ENCODE measurements at places on chromosomes 2 and 18. TPM values are rescaled to one million over a fixed set of nuclear protein-coding genes. Genes with fewer than 3 reads are reported as not detected.

Gene CHRNG
- total RNA-seq, result not detected

Gene FARP2
- total RNA-seq, result 70.1 TPM

- no peak for DNase-seq
- peaks cover 6% of the 10 kb centered on the region for H3K4me1 ChIP-seq
- H3K4me3 ChIP-seq, result no peak overlapping the region
- peaks cover 15% of the 10 kb centered on the region for H3K27me3 ChIP-seq
Measured at GRCh38 chr2:58447586-58447985, 206.5 kb upstream of the FANCL start.

GRCh38 chr2:213722565-213722964 lies 438.3 kb downstream of the SPAG16 start:
- no peak overlapping the region for H3K4me3 ChIP-seq
- H3K36me3 ChIP-seq, result no peaks in the 10 kb centered on the region
- H3K4me1 ChIP-seq, result no peaks in the 10 kb centered on the region
- no peaks in the 10 kb centered on the region for H3K27me3 ChIP-seq
- no peak for DNase-seq

DNA sequence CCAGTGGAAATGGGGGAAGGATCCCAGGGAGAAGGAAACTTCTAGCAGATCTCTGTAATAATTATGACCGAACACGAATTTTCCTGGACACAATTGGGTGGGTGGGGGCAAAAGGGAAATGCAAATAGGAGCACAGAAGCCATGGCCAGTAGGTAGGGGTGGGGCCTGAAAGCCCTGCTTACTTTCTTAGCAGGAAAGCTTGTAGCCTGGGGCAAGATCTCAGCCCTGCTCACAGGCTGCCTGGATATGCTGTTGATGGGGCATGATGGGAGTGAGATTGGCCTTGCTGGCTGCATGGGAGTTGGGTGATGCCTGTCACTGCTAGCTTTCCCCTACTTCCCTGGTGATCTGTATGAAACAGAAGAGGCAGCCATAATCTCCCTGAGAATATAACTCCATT lies 45.9 kb upstream of the SPOPL start:
- H3K36me3 ChIP-seq, result no peaks in the 10 kb centered on the region
- no peak overlapping the region for H3K4me3 ChIP-seq
- H3K27me3 ChIP-seq, result no peaks in the 10 kb centered on the region
- no peak for DNase-seq
- H3K4me1 ChIP-seq, result peaks cover 7% of the 10 kb centered on the region

All from osteocyte (in vitro differentiated cells).